ENCODE measurements at places on chromosomes 16 and 17.

DNA sequence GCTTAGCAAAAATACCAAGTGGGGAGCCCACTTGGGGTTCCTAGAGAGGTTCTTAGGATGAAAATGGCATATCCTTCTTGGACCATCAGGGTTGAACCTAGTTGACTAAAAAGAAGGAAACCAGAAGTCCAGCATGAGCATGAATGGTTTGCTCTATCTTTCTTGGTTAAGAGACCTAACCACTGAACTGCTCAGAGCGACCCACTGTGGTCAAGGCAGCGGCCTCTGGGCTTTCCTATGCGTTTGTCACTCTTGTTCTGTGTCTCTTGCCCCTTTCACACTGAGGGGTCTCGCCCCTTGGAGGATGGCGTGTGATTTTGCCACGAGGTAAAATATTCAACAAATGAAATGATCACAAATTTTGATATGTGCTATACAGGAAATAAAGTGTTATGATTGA, 526 bp upstream of the BORCS6 start:
- no peak for DNase-seq

DNA sequence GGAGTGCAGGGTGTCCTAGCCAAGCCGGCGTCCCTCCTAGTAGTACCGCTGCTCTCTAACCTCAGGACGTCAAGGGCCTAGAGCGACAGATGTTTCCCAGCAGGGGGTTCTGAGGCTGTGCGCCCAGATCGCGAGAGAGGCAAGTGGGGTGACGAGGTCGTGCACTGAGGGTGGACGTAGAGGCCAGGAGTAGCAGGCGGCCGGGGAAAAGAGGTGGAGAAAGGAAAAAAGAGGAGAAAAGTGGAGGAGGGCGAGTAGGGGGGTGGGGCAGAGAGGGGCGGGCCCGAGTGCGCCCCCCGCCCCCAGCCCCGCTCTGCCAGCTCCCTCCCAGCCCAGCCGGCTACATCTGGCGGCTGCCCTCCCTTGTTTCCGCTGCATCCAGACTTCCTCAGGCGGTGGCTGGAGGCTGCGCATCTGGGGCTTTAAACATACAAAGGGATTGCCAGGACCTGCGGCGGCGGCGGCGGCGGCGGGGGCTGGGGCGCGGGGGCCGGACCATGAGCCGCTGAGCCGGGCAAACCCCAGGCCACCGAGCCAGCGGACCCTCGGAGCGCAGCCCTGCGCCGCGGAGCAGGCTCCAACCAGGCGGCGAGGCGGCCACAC, at the start of gene MMP2:
Gene MMP2 (plus strand): TSS at position 372 of the 603 bp plus-strand sequence. CDS start 282 bp downstream, outside the sequence.
- DNase-seq, result peak; percentile 82

- DNase-seq, result peak; percentile 75
Measured at GRCh38 chr16:16004314-16004749, 54.9 kb downstream of the ABCC1 start.

- DNase-seq, result peak; percentile 36
Measured at GRCh38 chr17:62572888-62573401, 54.5 kb upstream of the MRC2 start.

DNA sequence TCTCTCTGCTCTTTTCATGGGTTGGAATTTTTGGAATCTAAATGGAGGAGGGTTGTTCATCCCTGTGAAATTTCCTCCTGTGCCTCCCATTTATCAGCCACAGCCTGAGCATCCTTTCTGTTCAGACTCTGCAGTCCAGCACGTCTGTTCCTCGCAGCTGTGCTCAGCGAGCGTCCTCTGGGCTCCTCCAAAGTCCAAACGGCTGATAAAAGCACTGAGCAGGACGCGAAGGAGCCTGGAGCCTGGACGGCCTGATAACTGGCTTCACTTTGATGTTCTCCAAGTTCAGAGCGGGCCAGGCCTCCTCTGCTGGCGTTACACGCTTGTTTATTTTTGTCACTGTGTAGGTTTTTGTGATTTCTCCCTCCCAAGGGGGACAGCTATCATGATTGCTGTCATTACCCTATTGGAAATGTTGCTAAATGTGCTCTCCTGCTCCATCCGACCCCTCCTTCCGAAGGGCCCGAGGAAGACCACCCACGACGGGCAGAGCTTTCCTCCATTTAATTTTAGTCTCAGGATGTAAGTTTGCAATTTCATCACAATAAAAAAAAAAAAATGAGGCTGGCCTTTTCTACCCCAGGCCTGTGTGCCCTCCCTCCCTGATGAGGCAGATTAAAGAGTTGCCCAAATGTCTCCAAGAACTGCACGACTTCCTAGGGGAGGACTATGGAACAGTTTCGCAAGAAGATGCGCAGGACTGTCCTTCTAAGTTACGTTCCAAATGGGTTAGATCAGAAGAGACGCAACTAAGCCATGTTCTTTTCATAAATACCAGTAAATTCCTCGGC, 290.5 kb upstream of the FOXF1 start:
- no peak for DNase-seq

- DNase-seq, result no peak
Measured at GRCh38 chr17:5468075-5468473, 708 bp downstream of the DHX33 start.

DNA sequence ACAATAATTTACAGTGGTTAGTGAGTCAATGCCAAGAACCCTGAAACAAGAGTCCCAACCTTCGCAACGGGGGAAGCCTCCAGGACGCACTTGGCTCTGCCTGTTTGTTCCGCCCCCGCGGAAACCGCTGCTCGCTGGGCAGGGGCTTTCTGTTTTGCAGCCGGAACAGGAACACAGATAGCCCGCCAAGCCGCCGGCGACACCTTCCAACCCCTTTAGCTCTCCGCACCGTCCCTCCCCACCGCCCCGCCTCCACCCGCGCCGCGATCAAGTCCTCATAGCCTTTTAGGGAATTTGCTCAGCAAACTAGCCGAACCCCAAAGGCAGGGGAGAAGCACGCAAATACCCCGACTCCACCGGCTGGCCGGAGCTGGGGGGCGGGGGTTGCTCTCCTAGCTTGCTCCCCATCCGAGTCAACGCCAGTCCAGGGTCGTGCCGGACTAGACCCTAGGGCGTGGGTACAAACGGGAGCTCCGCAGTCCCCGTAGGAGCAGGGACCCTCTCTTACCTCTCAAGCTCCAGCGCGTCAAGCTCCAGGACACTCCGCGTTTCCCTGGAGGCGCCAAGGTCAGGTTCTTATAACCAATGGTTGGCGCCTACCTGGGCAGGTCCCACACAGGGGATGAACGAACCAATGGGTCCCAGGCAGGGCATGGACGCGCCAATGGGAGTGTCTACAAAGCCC, at the start of gene SLFN13:
Gene SLFN13 (minus strand): TSS at position 553 of the 685 bp plus-strand sequence. CDS start 3,086 bp downstream, outside the sequence.
- peak; percentile 64 for DNase-seq

DNA sequence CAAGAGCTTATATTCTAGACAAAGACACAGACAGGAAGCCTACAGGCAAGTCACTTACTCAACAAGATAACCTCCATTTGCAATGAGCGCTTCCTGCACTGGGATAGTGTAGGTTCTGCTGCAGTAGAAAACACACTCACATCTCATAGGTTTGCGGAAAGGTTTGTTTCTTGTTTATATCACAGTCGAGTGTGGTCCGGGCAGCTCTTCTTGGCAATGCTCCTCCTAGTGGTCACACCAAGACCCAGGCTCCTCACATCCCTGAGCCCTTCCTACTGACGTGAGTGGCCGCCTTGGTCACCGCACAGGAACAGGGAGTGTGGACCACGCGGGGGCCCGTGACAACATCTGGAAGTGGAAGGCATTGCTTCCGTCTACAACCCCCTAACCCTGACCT, 48.0 kb upstream of the RBFOX3 start:
- peak; percentile 24 for DNase-seq

DNA sequence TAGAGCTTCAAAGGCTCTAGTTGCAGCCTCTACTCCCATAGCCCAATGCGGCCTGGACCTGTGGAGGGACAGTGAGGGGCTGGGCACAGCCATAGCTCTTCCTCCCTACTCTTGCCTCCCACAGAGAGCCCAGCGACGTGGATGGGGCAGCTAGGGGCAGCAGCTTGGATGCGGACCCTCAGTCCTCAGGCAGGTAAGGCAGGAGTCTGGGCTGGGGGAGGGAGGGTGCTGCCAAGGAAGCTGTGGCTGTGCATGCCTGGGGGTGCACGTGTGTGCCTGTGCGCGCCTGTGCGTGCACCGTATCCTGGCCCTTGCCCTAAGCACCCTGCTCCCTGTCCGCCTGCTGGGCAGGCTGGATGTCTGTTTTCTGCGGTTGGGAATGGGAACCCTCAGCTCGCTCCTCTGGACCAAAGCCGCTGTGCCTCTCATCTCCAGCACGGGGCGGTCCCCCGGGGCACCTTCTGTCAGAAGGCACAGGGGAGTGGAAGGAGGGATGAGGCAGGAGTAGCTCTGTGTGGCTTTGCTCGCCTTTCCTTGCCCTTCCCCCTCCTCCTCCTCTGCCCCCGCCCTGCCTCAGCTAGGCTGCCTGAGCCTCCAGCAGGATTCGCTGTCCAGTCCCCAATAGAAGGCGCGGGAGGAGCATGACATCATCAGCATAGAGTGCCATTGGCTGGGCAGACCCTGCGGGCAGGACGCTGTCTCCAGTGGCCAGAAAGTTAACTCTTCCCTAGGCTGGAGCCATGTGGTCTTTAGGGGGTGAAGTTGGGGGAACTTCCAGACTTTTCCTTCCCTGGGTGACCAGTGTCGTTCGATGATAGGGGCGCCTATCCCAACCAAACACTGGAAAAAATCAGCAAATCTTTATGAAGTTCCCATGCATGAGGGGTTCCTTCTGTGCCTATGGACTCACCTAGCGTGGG, 797 bp downstream of the PRCD start:
- peak; percentile 96 for DNase-seq

DNA sequence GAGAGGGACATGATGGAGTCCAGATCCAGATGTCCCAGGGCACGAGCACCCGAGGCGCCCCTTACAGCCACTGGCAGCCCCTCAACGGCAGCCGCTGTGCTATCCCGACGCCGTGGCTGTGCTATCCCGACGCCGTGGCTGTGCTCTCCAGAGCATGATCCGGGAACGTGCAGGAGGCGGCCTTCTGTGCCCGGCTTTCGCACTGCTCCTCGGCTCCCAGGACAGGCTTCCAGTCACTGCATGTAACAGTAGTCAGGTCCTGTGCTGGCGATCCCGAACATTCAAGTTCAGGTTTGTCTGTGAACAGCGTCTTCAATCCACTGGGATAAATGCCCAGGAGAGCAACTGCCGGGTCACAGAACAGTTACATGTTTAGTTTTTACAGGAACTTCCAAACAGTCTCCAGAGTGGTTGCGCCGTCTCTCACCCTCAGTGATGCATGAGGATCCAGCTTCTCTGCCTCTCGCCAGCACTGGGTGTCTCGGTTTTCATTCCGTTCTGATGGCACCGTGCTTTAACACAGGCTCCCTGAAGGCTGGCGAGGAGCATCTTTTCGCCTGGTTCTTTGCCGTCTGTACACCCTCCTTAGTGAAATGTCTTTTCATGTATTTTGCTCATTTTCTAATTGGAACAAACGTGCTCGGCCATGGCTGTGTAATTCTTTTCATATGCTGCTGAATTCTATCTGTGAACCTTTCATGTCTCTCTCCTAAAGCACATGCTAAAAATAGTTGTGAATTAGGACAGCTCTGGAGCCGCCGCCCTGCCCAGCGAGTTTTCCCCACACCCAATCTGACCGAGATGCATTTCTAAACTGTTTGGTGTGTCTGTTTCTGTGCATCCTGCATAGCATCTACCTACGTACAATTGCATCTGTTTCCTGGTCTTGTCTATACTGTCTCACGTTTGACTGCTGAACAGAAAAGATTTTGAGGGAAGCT, 72.6 kb upstream of the METRNL start:
- no peak for DNase-seq

DNA sequence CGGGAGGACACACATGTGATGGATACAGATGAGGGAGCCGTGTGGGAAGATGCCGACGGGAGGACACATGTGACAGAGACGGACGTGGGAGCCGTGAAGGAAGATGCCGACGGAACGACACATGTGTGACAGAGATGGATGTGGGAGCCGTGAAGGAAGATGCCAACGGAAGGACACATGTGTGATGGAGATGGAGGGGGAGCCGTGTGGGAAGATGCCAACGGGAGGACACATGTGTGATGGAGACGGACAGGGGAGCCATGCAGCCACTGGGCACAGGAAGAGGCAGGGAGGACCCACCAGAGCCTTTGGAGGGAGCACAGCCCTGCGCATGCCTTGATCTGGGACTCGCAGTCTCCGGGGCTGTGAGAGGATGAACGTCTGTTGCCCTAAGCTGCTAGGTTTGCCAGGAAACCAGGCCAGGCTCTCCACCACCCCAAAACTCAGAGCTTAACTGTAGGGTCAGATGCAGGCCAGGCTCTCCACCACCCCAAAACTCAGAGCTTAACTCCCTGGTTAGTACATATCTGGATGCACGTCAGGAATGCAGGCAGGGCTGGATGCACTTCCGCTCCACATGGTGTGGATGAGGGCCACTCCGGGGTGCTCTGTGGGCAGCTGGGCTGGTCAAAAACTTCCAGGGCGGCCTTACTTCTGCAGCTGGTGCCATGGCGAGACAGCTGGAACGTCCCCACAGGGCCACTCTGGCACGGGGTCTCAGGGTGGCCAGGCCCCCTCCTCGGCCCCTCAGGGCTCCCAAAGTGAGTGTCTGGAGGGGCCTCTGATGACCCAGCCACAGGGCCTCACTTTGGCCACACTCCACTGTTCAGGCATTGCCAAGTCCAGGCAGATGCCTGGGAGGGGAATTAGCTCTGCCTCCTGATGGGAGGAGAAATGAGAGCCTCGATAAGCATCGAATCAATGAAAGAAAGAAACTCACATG, 47.7 kb upstream of the ZNF469 start:
- DNase-seq, result no peak

DNA sequence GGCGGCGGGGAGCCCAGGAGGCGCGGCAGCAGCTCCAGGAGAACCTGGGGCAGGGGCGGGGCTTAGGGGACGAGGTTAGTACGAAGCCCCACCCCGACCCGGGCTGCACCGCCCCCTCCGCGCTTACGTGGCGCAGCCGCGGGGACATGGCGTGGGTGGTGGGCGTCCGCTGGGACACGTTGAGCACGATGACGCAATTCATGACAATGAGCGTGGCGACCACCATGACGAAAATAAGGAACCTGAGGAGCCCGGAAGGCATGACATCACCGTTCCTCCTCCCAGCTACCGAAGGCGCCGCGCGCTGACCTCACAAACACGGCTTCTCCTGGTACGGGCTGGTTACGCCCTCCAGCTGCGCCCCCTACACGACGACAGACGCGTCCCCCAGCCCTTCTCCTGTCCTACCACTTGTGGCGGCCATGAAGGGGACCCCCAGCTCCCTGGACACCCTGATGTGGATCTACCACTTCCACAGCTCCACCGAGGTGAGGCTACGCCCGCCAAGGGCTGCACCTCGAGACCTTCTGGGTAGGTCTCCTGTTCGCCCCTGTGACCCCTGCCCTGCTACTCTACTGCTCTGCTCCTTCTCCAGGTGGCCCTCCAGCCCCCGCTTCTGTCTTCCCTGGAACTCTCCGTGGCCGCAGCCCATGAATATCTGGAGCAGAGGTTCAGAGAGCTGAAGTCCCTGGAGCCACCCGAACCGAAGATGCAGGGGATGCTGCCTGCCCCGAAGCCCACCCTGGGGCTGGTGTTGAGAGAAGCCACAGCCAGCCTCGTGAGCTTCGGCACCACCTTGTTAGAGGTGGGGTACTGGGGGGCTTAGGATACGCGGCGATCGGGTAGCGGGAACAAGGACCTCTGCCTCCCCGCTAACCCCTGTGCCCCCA, at the start of gene C17orf107:
Gene C17orf107 (plus strand): TSS at position 196 of the 890 bp plus-strand sequence. CDS start 227 bp downstream, at position 423.
- DNase-seq, result peak; percentile 87

- DNase-seq, result peak; percentile 79
Measured at GRCh38 chr16:87062569-87063442, 254.4 kb downstream of the C16orf95 start.

GRCh38 chr16:54063279-54063773, 223.3 kb downstream of the IRX3 start:
- DNase-seq, result peak; percentile 38

- DNase-seq, result peak; percentile 69
Measured at GRCh38 chr16:19071811-19072777, 4.7 kb downstream of the COQ7 start.
